RWPE1 (cell line): ENCODE measurements at places on chromosomes 3 and 15.

DNA sequence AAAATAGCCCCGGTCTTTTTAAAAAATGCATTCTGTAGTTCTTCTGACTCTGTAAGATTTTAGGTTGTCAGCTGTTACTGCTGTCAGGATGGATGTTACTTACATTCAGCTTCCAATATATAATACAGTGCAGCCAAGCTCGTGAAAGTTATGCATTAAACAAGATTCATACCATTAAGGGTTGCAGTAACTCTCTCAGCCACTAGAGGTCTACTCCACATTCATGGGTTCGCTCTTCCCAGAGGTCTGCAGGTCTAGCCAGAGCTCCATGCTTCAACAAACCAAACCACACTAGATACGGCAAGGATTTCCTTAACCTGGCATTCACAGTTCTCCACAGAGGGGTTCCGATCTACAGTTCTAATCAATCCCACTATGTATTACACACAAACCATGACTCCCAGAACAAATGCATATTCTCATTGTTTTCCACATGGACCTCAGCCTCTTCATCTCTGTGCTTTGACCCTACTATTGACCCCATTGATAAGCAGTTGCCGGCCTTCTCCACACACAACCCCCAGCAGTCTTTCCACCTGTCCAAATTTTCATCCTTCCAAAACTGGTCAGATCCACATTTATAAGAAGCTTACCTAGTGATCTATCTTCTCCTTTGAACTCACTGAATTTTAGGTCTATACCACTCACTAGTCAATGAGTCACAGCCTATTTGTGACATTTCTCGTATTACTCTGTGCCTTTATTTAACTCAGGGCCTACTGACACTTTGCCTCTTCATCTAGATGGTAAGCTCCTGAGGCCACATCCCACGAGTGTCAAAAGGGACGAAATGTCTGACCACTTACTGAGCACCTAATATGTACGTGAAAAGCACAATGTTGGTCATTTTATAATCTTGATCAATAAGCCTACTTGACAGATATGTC is 33.7 kb downstream of the RORA start:
- DNase-seq = peak; percentile 26

DNA sequence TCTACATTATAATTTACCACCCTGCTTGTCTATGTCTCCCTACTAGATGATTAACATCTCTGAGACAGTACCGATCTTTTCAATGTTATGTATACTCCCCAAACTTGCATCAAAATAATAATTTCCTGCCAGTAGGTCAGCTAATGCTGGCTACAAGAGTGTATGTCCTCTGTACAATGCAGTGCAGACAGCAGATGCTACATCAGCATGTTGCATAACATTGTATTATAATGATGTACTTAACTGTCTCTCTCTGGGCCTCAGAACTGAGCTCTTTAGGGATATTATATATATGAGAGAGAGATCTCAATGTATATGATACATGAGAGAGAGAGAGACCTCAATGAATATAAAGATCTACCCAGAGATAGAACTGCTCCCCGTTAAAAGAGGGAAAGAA is 456.6 kb downstream of the SHQ1 start:
- no peak for DNase-seq

- no peak for DNase-seq
Measured at GRCh38 chr15:79132770-79133169, 42.2 kb upstream of the RASGRF1 start.

GRCh38 chr3:62051506-62051905 is 321.8 kb downstream of the FEZF2 start:
- DNase-seq = peak; percentile 18

DNA sequence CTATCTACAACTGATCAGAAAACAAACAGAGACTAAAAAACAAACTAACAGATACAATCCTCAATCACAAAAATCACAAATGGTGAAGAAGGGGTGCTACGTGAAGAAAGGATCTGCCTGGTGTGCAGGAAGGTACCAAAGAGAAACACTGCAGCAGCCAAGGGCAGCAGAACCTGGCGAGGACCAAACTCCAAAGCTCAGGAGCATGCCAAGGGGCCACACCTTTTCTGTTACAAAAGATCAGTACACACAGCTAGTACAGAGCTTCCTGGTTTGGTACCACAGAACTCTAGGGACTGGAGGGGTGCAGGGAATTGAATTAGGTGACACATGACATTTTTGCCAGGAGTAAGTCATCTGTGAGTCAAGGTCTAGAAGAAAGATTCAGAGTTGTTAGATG is 107.4 kb upstream of the GRM7 start:
- no peak for DNase-seq

GRCh38 chr3:101903451-101903871 is 54.1 kb downstream of the NFKBIZ start:
- DNase-seq = no peak

DNA sequence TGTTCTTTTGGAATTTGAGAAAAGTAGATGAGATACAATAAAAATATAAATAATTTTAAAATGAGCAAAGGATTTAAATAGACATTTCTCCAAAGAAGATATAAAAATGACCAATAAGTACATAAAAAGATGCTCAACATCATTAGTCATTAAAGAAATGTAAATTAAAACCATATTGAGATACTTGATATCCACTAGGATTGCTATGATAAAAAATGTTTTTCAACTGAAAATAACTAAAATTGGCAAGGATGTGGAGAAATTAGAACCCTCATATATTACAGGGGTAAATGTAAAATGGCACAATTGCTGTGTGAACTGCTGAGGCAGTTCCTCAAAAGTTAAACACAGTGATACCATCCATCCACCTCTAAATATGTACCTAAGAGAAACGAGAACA is 38.8 kb downstream of the LRRFIP2 start:
- no peak for DNase-seq

DNA sequence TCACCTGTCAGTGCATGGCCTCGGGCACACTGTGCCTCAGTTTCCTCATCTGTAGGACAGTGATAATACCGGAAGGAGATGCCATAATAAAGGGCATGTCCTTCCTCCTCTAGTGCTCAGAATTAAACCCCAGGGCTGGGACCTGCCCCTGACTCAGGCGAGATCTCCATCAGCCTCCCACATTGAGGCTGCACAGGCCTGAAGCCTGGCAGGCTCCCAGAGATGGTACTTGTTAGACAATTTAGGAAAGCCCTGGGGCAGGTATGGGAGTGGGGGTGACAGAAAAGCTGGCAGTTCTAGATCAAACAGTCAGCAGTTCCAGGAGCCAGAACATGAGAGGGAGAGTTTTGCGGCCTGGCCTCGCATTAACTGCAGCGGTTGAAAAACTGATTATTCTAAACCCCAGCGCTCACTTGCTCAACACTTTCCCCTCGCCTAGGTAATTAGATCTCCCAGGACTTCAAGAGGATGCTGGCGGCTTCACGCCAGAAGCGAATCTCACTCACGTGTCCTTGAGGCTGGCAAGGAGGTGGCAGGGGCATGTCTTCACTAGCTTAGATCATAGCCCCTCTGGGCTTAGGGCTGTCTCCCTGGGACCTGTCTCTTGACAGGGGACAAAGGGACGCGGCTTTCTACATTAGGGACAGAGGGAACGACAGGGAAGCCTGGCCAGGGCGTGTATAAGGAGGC is 73.1 kb downstream of the ATP2B2 start:
- DNase-seq = peak; percentile 42

GRCh38 chr3:128269796-128270195 is 116.5 kb downstream of the EEFSEC start:
- no peak for DNase-seq
